ENCODE measurements at places on chromosomes 1 and 21. TPM values are rescaled to one million over a fixed set of nuclear protein-coding genes. Genes with fewer than 3 reads are reported as not detected.

The SPATA45 gene
- total RNA-seq, result not detected

The ANGPTL3 gene
- not detected for total RNA-seq

The CD101 gene
- under 0.01 TPM for total RNA-seq

The PRELP gene
- total RNA-seq, result 2.3 TPM

The PHF13 gene
- 7.4 TPM for total RNA-seq

The KIAA0040 gene
- 0.47 TPM for total RNA-seq

The GPR161 gene
- total RNA-seq, result 20.0 TPM

The COL16A1 gene
- 119 TPM for total RNA-seq

The CELSR2 gene
- 1.1 TPM for total RNA-seq

The MSH4 gene
- total RNA-seq, result 0.35 TPM

The PDE4B gene
- 0.75 TPM for total RNA-seq

The DYNLT5 gene
- 0.15 TPM for total RNA-seq

The ADORA3 gene
- total RNA-seq, result not detected

The CYP4B1 gene
- not detected for total RNA-seq

The ARHGEF19 gene
- total RNA-seq, result 5.5 TPM

Measured in smooth muscle cell of the coronary artery (primary cell).